ENCODE measurements at places on chromosomes 3 and 15. TPM values are rescaled to one million over a fixed set of nuclear protein-coding genes. Genes with fewer than 3 reads are reported as not detected.

- no peak for DNase-seq
- no peak overlapping the region for H3K27ac ChIP-seq
- H3K4me3 ChIP-seq, result no peak overlapping the region
Observed at GRCh38 chr3:57309769-57310360, 17.4 kb upstream of the ASB14 start.

DNA sequence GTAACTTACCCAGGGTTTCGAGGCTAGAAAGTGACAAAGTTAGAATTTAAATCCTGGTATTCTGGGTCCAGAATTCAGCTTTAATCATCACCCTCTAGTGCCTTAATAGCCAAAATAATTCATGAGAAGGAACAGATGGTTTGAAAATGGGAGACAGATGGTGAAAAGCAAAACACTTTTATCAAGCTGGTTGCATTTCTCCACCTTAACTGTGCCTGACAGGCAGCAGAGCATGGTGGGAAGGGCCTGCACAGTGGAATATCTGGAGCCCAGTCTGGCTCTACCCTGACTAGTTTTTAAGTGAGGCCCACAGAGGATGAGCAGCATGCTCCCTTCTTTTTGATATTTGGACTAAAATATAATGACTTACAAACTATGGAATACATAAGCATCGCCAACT lies 35.6 kb upstream of the RASGRP1 start:
- no peak for DNase-seq
- H3K4me3 ChIP-seq, result no peak overlapping the region
- H3K36me3 ChIP-seq, result no peaks in the 10 kb centered on the region
- no peaks in the 10 kb centered on the region for H3K27me3 ChIP-seq

Gene COL8A1
- 5.6 TPM for total RNA-seq

Gene MME
- 4.7 TPM for total RNA-seq

Gene SST
- total RNA-seq, result not detected
